Large intestine (tissue), 12 donors: ENCODE measurements at places on chromosomes 16 and 17.

DNA sequence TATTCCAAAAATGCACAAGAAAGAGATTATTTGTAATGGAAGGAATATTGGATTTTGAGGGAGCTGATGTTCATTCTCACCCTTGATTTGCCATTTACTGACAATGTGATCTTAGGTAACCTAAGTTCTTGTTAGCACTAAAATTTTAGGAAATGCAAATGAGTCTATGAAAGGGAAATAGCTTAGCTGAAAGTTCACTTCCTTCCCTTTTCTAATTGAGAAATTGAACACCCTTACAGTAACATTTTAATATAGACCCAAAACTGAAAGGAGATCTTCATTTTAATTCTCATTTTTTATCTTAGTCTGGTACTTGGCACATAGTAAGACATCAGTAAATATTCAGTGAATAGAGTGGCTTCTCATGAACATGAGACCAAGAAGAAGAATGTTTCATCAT lies 10.9 kb upstream of the WSB1 start:
- DNase-seq: no peak

DNA sequence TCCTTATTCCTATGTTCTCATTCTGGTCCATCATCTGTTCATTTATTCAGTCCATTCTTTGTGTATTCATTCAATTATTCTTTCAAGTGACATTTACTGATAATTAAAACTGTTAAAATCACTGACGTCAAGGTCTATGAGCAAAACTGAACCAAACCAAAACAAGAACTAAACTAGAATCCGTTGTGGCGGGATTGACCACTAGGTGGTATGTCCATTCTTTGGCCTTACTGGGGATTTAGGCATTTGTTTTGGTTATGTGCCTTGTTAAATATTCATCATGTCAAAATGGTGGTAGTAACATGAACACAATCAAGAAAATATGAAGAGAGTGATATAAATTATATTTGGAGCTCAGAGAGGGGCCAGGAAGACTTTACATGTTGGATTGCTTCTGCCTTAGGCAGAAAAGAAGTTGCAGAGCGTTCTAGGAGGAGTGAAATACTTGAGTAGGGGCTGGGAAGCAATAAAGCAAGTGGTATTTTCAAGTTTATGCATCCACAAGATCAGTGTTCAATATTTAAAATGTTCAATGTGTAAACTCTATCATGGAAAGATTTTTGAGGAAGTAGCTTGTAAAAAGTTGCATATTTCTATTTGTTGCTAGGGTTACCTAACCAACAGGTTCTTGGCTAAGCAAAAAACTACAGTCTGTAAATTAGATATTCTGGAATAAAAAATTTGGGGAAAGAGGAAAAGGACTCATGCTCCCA lies 129.0 kb downstream of the CDH13 start:
- DNase-seq: no peak

- no peak for DNase-seq
Observed at GRCh38 chr17:17987901-17988300, 15.2 kb downstream of the DRC3 start.

DNA sequence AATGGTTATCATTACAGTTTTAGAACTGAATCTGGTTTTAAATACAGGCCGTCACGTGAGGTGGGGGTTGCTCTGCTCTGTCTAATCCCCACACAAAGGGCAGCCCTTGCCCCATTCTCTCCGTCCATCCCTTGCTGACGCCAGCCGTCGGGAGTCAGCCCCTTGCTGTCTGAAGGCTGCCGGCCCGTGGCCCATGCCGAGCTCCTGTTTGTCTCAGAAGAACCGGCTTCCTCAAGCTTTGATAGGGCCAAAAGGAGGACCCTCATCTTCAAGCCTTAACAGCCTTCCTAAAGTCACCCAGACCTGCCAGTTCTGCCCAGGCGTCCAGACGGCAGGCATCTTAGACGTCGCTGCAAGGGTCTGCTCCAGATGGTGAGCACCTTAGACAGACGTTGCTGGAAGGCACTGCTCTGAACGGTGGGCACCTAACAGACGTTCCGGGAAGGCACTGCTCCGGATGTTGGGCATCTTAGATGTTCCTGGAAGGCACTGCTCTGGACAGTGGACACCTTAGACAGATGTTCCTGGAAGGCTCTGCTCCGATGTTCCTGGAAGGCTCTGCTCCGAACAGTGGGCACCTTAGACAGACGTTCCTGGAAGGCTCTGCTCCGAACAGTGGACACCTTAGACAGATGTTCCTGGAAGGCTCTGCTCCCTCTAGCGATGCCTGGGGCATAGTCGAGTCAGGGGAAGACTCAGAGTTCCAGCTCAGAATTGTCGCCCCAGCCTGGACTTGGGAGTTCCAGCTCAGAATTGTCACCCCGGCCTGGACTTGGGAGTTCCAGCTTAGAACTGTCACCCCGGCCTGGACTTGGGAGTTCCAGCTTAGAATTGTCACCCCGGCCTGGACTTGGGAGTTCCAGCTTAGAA lies 35.1 kb upstream of the CHMP6 start:
- DNase-seq: no peak

DNA sequence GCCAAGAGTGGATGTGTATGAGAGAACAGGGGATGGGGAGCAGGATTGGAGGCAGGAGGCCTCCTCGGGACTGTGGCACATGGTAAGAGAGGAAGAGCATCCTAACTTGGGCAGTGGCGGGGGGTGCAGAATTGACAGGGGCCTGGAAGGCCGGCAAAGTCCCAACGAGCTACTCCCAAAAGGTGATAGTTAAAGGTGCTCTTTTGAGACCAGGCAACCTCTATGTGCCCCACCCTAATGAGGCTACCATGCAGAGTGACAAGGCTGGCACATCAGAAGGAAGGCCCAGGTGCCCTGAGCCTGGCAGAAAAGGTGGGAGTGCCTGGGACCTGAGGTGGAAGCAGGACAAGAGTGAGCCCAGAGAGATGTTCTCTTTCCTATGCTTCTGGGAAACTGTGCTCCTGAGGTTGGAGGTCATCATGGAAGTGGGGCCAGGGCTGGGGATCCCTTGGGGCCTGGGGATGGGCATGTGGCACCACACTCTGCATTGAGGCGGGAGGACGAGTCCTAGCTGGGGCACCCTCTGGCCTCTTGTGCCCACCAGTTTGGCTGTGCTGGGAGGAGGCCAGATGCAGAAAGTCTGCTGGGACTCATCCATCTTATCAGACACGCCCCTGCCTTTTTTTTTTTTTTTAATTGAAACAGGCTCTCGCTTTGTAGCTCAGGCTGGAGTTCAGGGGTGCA lies 5.9 kb downstream of the RAB11FIP4 start:
- DNase-seq: no peak

GRCh38 chr17:44363613-44364159 lies at the start of gene FAM171A2:
TSS of gene FAM171A2 (minus strand) at chr17:44363853. CDS start at chr17:44363714, 139 bp downstream.
- DNase-seq: peak; percentile 58

- peak; percentile 76 for DNase-seq
Observed at GRCh38 chr17:63406689-63407330, 39.3 kb downstream of the CYB561 start.

DNA sequence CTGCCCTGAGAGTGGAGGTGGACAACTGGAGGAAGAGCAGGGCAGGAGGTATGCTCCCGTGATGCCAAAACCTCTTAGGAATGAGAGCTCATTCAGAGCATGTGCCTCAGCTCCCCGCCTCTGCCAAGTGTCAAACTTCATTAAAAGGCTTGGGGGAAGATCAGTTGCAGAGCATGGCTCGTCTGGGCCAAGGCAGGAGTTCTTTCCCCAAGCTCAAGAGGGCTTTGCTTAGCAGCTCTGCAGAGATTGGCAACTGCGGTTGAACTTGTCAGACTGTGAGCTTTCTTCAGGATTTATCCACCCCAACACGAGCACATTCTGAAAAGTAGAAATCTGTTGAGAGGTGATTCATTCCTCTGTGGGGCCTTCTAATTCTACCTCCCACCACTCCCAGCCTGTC lies 248.1 kb downstream of the HS3ST3A1 start:
- DNase-seq: no peak

DNA sequence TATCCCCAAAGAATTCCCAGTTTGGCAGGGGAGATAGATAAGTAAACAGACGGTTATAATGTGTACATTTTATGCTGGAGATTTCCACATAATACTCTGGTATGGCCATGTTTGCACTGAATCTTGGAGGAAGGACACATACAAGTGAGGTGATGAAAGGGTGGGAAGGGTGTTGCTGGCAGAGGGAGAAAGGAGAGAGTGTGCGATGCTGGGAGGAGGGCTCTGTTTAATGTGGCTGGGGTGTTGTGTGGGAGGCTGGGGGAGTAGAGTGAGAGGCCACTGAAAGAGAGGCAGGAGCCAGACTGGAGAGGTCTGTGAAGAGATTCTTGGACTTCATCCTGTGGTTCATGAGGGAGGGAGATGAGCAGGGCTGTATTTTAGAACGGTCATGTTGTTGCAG lies 87.6 kb downstream of the SPACA3 start:
- DNase-seq: no peak

DNA sequence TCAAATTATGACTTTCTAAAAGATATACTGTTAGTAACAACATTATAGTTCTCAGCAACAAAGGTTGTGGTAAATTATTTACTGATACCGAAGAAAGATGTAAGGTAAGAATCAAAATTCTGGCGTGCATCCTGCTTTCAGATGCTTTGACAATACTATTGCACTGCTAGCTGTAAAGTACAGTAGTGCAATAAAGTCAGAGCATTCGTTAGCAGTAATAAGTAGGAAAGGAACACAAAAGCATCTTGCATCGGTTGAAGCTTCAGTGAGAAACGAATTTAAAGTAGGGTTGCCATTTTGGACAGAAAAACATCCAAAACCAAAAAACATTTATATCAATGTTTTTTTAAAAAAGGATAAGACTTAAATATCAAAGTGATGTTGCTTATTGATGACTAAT lies 4.0 kb downstream of the SKA2 start:
- no peak for DNase-seq

DNA sequence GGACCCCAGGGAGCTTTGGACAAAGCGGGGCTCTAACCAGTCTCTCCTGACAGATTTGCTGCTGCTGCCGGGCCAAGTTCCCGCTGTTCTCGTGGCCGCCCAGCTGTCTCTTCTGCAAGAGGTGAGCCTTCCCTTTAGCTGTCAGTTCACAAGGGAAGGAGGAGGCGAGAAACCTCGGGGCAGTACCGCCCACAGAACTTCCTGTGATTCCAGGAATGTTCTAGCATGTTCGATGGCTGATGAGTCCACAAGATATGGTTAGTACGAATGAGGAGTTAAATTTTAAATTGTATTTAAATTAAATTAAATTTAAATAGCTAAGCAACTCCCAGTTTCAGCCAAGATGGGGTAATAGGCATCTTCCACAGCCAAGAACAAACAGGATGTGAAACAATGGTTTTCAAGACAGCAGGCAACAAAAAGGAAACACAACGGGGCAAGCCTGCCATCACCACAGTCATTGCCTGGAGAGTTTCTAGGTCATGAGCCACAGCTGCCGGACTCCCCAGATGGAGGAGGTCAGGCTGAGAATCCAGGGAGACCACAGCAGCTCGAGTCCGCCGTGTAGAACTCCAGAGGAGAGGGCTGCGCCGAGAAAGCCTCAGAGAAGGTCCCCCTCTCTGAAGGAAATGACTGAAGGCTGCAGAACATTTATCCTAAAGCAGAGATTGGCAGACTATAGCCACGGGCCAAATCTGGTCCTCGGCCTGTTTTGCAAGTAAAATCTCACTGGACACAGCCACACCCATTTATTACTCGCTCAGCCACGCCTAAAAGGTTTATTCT lies 9.5 kb upstream of the TCF25 start:
- DNase-seq: no peak

- no peak for DNase-seq
Observed at GRCh38 chr17:77772899-77773358, 185.6 kb upstream of the TNRC6C start.

DNA sequence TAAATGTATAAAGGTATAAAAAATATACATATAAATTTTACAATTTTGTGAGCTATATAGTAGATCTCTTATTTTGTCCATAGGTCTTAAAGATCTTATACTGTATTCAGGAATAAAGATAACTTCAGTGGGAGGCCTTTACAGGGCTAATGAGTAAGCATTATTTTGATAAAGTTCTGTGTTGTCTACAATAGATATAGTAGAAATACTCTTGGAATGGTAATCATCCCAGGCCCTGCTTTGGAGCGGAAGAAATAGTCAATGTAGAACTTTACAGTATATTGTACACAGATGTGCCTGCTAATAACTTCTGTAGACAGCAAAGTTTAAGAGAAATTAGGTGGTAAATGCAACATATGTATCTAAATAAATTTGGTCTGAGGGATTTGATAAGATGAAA lies 42.6 kb downstream of the TENT4B start:
- no peak for DNase-seq

- no peak for DNase-seq
Observed at GRCh38 chr17:45948498-45948880, 50.6 kb upstream of the STH start.

DNA sequence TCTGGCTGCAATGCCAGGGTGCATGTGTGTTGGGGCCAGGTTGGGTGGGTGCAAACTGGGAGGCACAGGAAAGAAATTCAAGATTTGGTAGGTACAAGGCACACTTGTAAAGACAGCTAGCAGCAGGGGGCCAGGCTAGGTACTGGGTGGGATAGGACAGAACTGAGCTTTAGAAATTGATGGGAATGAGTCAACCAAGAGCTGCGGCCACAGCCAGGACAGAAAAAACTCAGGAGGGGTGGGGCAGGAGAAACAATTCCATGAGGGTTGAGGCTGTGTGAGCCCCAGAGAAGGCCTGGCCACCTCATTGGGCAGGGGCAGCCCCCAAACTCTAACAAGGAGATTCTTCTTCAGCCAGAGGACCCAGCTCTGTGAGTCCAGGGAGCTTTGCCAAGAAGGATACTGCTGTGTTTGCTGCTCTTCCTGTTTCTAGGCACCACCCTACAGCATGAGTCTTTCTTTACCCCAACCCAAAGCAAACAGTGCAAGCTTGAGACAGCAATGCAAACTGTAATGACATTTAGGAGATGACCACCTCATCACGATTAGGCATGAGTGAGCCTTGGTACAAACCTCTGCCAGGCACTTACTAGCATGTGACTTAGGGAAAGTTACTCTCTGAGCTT lies 21.3 kb upstream of the CCDC182 start:
- DNase-seq: no peak

GRCh38 chr16:23064639-23065038 lies 84.6 kb downstream of the USP31 start:
- no peak for DNase-seq

GRCh38 chr16:73183611-73184092 lies 135.7 kb upstream of the ZFHX3 start:
- DNase-seq: no peak

GRCh38 chr17:27746881-27747280 lies 53.4 kb downstream of the NOS2 start:
- DNase-seq: no peak

DNA sequence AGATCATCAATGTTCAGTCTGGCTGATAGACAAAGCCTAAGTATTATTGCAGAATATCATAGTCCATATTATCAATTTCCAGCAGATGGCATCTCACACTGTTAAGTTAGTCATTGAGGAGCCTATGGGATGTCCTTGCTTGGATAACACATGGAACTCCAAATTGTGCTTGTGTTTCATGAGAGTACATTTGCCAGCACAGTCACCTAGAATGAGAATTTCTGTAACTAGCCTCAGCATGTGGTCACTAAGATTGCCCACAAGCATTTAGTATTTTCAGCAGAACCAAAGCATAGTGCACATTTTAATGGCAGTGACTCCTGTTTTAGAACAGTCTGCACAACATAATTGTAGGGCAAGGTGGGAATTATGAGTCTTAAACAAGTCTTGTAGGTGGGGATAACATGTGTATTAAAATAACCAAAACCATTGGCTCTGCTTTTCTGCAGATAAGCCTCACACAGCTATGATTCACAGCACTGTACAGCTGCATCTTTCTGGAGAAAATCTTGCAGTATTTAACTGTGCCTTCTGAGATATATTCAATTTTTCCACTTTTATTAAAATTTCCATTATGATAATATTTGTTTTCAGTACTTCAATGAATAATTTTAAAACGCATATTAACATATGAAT lies 882.8 kb upstream of the SOX9 start:
- DNase-seq: no peak

GRCh38 chr16:68564382-68564985 lies 25.4 kb downstream of the ZFP90 start:
- DNase-seq: no peak
